ENCODE measurements at places on chromosomes 7 and 10.

DNA sequence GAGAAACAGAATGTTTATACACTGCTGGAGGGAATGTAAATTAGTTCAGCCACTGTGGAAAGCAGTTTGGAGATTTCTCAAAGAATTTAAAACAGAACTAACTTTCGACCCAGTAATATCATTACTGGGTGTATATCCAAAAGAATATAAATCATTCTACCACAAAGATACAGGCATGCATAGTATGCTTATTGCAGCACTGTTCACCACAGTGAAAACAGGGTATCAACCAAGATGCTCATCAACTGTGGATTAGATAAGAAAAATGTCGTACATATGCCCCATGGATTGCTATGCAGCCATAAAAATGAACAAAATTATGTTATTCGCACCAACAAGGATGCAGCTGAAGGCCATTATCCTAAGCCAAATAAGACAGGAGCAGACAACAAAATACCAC, 343.1 kb upstream of the KCND2 start:
- no peak for DNase-seq

- DNase-seq = peak; percentile 50
Observed at GRCh38 chr7:28096713-28097112, 83.9 kb downstream of the JAZF1 start.

DNA sequence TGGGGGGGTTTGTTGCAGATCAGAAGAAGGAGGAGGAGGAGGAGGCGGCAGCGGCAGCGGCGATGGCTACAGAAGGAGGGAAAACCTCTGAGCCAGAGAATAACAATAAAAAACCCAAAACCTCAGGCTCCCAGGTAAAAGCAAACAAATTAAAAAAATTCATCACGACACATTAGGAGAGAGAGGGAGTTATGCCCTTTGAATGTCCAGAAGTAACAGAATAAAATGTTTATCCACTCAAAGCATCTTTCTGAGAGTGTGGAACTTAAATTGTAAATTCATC, 717 bp downstream of the SP4 start:
- DNase-seq = no peak

DNA sequence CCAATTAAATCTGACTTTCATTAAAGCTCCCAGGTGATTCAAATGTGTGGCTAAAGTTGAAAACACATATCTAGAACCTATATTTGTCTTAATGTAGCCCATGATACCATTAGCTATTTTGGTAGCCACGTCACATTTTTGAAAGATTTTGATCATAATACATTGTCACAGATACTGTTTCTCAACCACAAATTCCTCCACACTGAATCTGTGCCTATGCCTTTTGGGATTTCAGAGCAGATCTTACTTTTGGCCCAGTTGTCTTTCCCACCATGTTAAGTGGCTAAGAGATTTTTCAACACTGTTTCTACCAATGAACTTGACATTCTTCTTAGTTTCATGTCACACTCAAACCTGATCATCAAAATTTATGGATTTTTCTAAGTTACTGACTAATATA, 47.4 kb downstream of the CH25H start:
- DNase-seq = no peak

DNA sequence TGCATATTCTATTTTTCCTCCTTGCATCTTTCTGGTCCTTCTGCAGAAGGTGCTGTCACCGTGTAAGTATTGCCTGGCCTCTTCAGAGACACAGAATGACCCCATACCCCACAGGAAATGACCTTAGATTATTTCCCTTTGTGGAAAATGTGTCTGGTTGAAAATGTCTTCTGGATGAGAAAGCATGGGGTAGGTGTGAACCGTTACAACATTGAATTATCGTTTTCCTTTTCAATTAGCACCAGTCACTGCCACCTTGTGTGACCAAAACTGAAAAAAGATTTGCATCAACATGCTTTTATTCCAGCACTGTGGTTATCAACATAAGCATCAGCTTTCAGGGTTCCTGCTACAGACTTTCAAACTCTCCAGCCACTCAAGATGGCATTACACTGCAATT, 58.0 kb upstream of the CELF2 start:
- no peak for DNase-seq

DNA sequence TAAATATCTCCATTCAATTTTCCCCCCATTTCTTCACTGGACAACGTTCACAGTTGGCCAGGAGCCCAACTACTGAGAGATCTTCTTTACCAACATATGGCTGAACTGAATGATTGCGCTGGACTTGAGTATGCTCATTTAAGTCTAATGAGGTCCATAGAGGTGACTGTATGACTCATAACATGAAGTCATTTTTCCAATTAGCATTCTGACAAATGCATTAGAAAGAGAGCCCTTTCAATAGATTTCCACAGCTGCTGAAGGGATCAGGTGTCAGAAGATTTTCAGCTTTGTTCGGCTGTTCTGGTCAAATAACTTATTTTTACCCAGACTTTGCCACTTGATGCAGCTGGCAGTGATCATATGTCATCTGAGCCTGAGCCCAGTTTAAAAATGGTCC, 438.0 kb downstream of the ETV1 start:
- no peak for DNase-seq

DNA sequence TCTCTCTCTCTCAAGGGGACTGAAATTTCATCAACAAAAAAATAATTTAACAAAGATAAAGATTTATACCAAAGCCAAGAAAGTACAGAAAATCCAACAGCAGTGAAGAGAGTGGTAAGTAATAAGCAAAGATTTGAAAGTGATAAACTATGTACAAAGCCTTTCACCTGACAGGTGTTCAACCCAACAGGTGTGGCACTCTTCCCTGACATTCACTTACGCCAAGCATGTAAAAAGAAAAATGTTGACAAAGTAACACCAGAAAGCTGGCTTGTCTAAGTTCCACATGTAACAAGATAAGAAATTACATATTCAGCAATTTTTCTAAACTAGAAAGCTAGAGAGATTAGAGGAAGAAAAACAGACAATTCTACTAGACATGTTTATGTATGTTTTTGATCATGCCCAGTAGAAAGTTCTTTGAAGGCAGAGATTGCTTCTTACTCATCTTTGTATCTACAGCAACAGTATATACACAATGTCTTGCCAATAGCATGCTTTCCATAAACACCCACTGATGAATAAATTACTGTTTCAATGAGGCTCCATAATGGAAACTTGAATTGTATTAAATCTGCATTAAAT, 468.5 kb downstream of the PARD3 start:
- DNase-seq = no peak

DNA sequence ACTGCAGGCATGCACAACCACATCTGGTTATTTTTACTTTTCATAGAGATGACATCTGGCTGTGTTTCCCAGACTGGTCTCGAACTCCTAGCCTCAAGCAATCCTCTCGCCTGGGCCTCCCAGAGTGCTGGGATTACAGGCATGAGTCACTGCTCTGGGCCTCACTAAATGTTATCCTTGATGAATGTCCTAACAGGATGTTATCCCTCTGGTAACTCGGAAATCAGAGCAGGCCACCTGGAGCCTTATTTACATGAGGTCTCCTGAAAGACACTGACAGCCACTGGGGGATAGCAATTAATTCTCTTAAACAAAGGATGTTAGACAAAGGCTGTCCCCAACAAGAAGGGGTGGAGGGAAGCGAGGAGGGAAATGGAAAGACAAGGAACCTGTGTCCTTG, 4.5 kb upstream of the ZNF438 start:
- DNase-seq = no peak

DNA sequence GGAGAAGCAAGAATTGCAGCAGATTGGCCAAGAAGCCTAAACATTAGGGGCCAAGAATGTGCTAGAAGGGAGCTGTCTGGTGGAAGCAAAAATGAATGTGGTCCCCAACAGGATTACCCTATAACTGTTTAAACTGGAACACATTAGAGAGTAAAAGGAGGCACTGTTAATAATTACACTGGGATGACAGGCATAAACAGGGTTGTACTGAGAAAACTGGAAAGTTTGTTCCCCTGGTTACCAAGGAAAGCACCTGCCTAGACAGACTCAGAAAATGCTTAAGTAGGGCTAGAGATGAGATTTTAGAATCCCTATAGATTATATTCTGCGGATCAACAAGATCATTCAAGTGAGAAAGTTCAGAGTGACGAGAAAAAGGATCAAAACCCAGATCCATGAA, 100.8 kb downstream of the CTTNBP2 start:
- no peak for DNase-seq

DNA sequence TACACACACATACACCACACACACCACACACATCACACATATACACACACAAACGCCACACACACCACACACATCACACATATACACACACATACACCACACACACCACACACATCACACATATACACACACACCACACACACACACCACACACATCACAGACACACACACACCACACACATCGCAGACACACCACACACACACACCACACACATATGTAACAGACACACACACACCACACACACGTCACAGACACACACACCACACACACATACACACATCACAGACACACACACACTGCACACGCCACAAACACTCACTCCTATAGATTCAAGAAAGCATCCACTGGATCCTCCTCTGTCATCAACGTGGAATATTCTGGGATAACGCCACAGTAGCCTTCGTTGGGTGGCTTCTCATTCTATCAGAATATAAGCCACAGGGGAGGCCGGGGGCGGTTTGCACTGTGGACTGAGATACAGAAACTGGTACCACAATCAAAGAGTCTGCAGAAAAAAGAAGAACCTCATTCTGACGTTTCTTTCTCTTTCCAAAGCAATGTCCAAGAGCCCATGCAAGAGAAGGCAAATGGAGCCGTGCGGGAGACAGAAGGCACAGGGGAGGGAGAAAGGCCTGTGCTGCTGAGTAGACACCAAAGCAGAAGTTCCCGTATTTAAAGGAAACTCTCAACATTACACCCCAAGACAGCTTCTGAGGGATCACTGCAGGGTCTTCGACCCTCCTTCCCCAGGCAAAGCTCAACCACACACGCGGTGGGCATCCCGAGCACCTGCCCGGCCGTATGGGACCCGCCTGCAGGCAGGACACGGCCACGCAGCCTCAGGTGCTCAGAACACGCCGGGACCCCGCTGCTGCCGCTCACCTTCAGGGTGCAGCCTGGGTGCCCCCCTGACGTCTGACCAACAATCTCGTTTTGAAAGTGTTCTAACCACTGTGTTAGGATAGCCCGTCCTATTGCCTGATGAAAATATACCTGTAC, 321.2 kb downstream of the DNAJB6 start:
- DNase-seq = no peak

DNA sequence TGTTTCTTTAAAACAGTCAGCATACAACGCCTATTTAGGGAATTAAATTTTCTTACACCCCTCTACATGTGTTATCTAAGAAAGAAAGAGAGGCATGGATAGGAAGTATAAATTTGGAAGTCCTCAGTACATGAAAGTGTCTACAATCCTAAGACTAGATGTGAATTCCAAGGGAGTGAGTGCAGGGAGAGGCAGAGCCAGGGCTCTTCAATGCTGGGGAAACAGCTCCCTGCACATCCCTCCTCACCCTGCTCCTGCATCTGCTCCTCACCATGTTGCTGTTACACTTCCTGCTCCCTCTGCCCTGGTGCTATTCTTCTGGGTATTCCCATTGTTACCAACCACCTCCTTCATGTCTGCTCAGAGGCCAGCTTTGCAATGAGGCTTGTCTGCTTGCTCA, 229.1 kb upstream of the AKR1E2 start:
- DNase-seq = no peak

GRCh38 chr7:14622559-14622958, 280.0 kb downstream of the DGKB start:
- DNase-seq = no peak

DNA sequence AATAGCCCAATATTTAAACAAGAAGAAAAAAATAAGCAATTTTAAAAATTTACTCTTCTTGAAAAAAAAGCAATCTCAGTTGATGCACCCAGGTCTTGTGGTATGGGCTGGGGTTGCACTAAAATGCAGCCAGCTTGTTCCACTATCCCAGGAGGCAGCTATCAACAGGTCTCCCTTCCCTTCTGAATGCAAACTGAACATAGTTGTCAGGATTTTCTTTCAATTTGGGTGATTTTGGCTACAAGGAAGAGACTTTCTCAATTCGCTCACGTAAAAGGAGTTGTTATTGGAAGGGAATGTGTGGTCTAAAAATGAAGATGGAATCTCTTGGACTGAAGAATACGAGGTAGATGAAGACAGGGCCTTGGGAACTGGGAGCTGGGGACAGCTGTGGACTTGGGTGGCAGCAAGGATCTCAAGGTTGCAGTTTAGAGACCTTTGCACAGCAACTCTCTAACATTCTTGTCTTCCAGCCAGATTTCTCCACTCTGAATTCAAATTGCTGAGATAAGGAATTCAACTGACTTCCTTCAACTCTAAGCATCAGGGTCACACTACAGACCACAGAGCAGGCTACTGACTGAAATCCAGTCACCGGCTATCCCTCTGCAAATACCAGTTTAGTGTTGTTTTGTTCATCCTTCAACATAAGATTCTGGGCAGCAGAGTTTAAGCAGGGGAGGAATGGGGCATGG, 3.1 kb upstream of the TMEM26 start:
- no peak for DNase-seq

DNA sequence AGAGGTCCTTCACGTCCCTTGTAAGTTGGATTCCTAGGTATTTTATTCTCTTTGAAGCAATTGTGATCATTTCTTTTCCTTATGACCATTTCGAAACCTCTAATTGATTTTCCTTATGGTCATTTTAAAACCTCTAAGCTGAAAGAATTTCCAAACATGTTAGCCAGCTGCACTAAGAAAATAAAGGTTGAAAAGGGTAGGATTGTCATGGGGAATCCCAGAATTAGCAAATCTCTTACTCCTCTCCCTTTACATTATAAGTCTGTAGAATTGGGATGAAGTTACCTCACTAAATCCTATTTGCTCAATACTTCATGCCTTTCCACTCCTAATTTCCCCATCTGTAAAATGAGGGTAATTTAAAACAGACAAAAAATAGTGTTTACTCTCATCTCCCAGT, 79.5 kb downstream of the FAM185A start:
- DNase-seq = no peak

DNA sequence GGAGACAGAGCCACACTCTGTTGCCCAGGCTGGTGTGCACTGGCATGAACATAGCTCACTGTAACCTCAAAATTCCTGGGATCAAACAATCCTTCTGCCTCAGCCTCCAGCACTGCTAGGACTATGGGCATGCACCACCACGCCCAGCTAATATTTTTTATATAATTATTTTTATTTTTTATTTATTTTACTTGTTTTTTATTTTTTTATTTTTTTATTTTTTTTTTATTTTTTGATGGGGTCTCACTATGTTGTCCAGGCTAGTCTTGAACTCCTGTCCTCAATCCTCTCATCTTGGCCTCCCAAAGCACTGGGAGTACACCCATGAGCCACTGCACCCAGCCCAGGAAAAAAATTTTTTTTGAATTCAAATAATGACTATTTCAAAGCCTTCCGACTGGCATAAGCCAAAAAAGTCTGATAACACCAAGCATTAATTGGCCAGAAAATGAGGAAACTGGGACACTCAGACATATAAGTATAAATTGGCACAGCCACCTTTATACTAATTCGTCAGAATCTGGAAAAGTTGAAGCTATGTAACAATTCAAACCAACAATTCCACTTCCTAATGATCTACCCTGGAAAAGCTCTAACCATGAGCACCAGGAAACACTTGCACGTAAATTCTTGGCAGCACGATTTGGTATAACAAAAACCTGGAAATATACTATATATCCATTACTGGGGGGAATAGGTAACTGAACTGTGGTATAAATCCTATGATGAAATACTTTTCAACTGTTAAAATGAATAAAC, 6.3 kb downstream of the ZC3HAV1 start:
- no peak for DNase-seq
